ENCODE measurements at places on chromosomes 6 and 20.

GRCh38 chr6:16733085-16733484 is 28.2 kb downstream of the ATXN1 start:
- no peak for DNase-seq

DNA sequence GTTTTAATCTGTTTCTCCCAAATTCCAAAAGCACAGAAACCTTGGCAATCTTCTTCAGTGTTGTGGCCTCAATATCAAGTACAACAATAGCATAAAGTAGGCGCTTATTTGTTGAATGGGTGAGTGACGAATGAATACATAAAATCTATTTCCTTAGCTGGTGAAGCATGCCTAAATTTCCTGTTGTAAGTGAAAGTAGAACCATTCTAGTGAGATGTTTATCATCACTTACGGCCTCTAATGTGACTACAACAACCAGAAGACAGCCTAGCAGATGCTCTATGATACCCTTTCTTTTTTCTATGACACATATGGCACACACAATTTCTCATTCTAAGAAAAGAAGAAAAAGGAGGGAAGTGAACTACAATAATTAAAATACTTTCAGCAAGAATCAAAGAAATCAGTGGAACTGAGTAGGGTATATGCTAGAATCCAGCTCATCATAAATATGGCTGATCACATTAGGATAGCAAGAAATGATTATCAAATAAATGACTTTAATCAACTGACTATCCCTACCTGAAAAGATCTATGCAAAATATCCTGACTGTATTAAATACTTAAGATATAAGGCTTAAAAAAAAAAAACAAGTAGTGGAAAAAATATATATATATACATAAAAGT is 67.4 kb downstream of the BTBD9 start:
- DNase-seq, result no peak

DNA sequence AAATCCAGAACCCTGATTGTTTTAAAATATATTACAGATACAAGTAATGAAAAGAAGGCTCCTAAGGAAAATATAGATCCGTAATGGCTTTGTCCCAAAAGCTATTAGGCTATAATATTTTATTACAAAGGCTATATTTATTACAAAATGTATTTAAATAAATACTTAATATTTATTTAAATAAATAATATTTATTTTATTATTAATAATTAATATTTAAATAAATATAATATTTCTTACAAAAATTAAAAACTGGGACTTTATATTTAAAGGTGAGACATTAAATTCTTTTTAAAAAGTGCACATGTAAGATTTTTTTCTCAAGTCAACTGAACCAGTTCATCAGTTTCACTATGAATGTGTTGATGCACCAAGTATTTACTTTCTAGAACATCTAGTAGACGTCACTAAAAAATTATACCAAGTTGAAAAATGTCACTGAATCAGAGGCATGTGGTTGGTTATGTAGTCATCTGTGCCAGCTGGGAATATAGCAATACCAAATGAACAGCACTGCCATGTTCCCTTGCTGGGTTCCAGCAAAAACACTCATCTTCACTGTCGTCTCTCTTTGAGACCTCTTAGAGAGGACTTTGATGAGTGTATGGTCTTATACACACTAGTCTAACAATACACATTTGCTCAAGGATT is 278.9 kb downstream of the ESR1 start:
- no peak for DNase-seq

DNA sequence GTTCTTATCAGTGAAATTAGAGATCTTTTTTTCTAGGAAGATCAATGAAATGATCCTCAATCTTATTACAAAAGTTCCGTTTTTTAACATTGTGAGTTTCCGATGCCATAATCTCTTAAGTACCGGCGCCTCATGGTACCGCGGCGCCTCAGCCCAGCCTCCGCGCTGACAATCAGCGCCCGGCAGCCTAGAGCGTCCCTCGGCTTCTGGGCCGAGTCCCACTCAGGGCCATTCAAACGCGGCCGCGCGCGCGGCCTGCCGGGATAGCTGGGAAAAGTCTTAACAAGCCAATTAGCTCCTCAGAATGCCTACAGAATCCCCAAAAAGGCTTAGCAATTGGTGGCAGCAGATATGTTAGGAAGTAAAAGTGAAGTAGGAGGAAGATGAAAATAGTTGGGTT is 204.8 kb downstream of the ADGB start:
- no peak for DNase-seq

GRCh38 chr6:149201068-149201655 is 116.3 kb upstream of the TAB2 start:
- no peak for DNase-seq

DNA sequence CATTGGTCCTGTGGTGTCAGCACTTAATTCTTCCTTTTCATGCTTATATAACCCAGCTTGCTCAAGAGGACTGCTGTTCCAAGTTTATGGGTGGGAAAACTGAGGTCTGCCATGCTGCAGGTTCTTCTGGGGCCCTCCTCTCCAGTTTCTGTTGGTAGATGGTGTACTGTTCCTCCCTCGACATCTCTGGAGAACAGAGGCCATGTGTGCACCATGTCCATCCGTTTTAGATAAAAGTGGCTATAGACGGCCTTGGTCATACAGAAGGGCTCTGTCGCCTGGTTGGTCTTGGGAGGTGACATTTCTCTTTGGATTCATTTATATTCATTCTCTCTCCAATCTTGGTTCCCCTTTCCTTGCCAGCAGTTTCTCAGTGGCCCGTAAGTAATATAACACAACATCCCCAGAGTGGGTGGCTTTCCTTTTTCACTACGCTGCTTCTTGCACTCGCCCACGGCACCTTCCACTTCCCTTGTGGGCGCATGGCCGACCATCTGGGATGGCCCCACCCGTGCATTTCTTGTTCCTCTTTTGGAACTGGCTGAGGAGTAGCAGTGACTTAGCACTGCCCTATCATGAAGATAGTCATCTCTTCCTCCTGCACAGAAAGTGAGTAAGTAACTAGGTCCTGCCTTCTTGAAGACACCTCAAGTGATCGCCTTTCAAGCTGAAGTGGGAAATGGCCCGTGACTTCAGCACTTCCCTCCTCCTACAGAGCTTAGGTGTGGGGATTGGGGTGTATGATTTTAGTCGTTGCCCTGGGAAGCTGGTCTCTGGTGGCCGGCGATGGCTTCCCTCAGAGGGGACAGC is 94.2 kb downstream of the RREB1 start:
- no peak for DNase-seq

GRCh38 chr6:7734707-7735383 is 8.9 kb downstream of the BMP6 start:
- no peak for DNase-seq

GRCh38 chr20:48457193-48458002 is 370.4 kb downstream of the PREX1 start:
- DNase-seq, result no peak

Measured in ACHN (cell line).